ENCODE measurements at places on chromosomes 2 and 18. TPM values are rescaled to one million over a fixed set of nuclear protein-coding genes. Genes with fewer than 3 reads are reported as not detected.

DNA sequence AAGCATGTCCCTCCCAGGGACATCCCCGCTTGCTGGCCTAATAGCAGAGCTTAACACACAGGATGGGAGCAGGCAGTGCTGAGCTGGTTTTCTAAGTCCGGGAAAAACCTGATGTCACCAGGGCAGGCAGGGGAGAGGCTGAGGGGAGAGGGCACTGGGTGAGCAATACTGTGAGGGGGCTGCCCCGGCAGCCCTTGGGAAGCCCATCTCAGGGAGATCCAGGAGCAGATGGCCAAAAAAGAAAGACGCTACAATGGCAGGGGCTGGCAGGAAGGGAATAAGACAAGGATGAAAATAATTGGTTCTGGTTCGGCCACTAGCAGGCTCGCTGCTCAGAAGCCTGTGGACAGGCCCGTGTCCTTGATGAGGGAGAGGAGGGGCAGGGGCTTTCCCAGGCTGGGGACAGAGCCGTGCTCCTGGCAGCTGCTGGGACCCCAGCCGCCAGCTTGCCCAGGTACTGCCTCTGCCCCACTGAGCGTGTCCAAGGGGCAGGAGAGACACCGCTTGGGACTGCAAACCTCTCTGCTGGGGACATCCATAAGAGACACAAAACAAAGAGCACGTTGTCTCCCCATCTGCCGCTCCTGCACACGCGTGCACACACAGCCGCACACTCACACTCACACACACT lies 30.2 kb downstream of the SMAD7 start:
- peak; percentile 64 for DNase-seq

DNA sequence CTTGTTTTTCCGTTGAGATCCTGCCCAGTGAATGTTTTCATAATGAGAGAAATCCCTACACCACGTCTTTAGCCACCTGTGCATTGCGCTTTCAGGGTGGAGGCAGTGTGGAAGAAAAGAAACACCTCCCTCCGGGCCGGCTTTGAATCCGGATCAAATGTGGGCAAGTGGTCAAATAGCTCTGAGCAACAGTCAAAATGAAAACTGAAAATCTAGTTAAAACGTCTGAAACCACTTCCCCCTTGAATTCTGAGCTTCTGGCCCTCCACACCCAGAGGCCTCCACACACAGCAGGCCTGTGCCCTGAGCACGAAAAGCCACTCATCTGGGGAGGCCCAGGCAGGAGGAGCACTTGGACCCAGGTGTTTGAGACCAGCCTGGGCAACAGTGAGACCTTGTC lies 263.6 kb upstream of the SALL3 start:
- no peak for DNase-seq

- DNase-seq, result no peak
Observed at GRCh38 chr2:133674433-133675331, 106.4 kb upstream of the NCKAP5 start.

DNA sequence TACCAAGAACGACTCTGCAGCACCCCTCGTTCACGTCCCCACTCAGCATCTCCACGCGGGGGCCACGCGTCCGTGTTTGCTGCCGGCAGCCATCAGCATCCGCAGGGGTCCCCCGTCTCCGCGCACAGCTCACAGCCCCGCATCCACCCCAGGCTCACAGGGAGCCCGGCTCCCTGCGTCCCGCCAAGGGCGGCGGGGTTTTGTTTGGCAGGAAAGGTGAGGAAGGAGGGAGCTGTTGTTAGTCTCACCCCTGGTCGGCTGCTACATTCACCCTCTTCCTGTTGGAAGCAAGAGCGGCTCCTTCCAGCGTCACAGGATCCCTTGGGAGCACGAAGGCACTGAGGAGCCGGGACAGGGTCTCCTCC lies 131.0 kb upstream of the CTDP1 start:
- no peak for DNase-seq

GRCh38 chr2:143901185-143901842 lies 618.6 kb downstream of the ZEB2 start:
- DNase-seq, result no peak

- DNase-seq, result no peak
Observed at GRCh38 chr2:84395820-84396219, 63.3 kb downstream of the SUCLG1 start.

DNA sequence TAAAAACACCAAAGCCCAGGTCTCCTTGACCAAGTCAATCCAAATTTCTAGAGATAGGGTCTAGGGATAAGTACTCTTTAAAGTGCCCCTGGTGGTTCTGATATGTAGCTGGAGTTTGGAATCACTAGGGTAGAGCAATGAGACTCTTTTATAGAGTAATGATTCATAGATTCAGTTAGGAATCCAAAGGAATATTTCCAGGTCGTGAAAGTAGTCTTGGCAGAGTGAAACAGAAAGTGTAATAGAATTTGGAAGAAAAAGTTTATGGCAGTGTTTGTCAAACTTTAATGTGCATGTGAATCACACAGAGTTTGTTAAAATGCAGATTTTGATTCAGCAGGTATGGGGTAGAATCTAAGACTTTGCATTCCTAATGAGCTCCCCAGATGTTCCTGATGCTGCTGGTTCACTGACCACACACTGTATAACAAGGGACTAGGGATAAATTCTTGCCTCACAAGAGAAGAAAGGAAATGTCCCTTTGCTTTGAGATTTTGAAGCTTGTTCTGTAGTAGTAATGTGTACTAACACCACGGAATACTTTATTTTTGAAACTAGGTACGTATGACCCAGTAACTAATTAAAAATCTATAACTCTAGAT lies 1.8 kb downstream of the UPP2 start:
- DNase-seq, result no peak

DNA sequence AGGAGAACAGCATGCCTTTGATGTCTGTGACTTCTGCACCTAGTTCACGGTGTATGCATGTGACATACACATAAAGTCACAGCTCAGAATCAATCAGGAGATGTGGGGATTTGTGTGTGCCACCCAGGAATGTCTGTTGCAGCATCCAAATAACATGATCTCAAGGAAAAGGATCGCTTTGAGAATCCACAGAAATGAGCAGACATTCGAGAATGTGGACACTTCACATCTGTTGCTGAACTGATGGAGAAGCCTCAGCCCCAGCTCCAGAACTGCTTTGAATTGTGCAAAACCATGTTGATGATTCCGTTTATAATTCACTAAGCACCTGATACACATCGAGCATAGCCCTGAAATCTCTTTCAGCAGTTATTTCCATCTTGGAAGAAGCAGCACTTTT lies 208.6 kb downstream of the CMPK2 start:
- DNase-seq, result no peak

DNA sequence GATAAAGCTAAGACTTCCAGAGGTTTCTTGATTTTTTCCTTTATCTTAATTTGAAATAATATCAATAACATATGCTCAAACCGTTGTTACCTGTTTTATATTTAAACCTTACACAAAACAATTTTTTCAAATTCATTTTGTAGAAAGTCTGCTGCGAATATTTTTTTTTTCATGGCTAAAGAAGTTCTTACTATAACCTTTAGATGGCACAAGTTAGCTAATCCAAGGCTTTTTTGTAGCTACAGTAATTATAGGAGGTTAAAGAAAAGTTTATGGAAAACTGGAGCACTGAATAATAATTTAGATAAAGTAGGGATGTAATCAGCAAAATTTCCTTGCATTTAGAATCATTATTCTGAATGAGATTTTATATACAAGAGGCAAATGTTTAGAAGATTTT lies 78.0 kb upstream of the PNPT1 start:
- no peak for DNase-seq

DNA sequence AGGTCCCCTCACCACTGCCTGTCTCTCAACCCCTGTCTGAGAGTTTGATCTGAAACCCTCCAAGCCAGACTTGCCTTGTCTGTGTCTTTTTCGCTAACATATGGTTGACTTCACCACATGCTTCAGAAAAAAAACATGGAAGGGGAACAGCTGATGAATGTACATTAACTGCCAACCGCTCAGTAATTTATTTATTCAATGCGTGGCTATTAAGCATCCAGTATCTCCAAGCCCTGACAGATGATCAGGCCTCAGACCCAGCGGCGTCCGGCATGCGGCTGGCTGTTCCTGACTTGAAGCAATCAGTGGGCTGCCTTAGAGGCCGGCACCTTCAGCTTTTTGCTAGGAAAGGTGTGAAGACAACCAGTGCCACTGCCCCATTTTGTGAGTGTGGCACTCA lies 62.3 kb downstream of the NGEF start:
- DNase-seq, result no peak

GRCh38 chr18:55243857-55244256 lies 284.6 kb upstream of the CCDC68 start:
- no peak for DNase-seq

DNA sequence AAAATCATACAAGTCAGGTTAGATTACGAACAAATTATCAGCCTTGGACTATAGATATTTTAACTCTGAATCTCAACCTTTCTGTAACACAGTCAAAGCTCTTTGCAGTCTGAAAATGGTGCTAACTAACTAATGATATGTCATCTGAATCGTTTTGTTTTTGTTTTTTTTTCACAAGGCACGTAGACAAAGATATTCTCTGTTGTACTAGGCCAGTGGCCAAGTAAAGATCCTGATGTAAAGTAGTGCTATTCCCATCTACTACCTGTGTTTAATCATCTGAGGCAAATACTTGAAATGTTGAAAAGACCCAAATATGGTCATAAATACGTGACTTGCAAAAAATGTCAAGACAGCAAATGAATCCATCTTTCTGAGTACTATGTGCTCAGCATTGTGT lies 65.7 kb downstream of the REL start:
- no peak for DNase-seq

GRCh38 chr2:174335254-174335987 lies 667 bp downstream of the SP9 start:
- no peak for DNase-seq

- DNase-seq, result no peak
Observed at GRCh38 chr2:194714541-194714940, 942.5 kb upstream of the SLC39A10 start.

DNA sequence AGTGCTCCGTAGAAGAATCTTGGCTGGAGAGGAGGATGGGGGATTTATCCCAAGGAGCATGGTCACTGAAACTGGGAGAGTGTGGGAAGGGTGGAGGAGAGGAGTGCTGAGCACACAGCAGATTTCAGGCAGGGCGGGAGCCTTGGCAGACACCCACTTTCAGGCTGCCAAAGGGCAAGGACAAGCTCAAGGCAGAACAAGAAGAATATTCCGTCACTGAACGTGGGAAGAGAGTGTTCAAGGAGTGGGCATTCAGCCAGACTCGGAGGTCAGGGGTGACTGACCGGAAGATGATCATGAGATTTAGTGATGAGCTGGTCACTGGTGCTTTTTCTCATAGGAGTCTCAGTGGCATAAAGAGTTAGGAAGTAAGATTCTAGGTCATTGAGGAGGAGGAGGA lies 136.2 kb upstream of the RASGRP3 start:
- peak; percentile 86 for DNase-seq

DNA sequence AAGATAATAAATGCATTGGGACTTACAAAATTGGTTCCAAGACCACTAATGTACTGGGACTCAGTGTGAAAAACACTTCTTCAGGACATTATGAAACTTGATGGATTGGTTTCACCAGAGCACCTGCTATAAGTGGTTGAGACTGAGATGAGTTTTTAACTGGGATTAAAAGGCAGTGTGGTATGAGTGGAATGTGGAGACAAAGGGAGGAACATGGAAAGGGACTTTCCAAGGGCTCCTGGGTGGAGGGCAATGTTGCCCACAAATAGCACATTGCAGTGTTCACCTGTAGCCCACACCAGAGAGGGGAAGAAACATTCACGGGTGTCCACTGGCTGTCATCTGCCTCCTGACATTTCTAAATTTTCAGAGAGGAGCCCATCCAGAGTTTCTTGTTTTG lies 253.3 kb upstream of the TANK start:
- DNase-seq, result no peak

DNA sequence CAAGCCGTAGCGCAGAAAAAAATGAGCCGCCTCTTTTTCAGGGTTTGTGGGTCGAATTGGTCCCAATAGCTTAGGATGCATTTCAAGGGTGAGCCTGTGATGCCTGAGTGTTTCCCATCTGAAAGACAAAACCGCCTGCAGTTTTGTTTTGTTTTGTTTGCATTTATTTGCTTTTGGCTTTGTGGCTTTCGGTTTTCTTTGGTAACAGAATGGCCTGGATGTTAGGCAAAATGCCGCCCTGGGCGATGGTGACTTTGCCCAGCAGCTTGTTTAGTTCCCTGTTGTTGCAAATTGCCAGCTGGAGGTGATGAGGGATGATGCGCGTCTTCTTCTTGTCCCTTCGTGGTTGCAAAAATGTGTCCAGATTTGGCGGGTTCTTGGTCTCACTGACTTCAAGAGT lies 109.4 kb downstream of the LTBP1 start:
- DNase-seq, result no peak

GRCh38 chr2:7497178-7497577 lies 580.0 kb downstream of the RNF144A start:
- no peak for DNase-seq

DNA sequence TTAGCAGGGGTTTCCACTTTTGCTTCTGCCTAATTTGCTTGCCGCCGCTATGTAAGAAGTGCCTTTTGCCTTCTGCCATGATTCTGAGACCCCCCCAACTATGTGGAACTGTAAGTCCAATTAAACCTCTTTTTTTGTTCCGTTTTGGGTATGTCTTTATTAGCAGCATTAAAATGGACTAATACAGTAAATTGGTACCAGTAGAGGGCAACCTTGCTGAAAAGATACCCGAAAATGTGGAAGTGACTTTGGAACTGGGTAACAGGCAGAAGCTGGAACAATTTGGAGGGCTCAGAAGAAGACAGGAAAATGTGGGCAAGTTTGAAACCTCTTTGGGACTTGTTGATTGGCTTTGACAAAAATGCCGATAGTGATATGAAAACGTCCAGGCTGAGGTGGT lies 216.1 kb upstream of the FSIP2 start:
- DNase-seq, result no peak

GRCh38 chr2:68238955-68239822 lies 13.1 kb downstream of the PPP3R1 start:
- no peak for DNase-seq

GRCh38 chr2:120486946-120487345 lies 141.0 kb downstream of the INHBB start:
- no peak for DNase-seq

The ABCB11 gene
- total RNA-seq, result 0.03 TPM

The ERFE gene
- total RNA-seq, result 0.62 TPM

The CHST10 gene
- total RNA-seq, result 7.8 TPM

The CHN1 gene
- total RNA-seq, result 23.8 TPM

The SLC39A10 gene
- 21.5 TPM for total RNA-seq

The SLC19A3 gene
- 0.38 TPM for total RNA-seq

The COL3A1 gene
- total RNA-seq, result 180 TPM

The IL37 gene
- not detected for total RNA-seq

The FECH gene
- total RNA-seq, result 39.5 TPM

The ZNF396 gene
- total RNA-seq, result 1.0 TPM
